ENCODE measurements at places on chromosomes 1 and 21. TPM values are rescaled to one million over a fixed set of nuclear protein-coding genes. Genes with fewer than 3 reads are reported as not detected.

Gene GUCA2A
- total RNA-seq = not detected

Gene SMPDL3B
- total RNA-seq = not detected

- no peak overlapping the region for H3K4me3 ChIP-seq
- H3K4me1 ChIP-seq = peaks cover 11% of the 10 kb centered on the region
- no peaks in the 10 kb centered on the region for H3K27me3 ChIP-seq
- no peak for DNase-seq
Observed at GRCh38 chr1:205142102-205142469, 20.3 kb upstream of the RBBP5 start.

- peaks cover 46% of the 10 kb centered on the region for H3K36me3 ChIP-seq
- DNase-seq = no peak
- no peaks in the 10 kb centered on the region for H3K27me3 ChIP-seq
Observed at GRCh38 chr1:21246905-21247642, 43.2 kb downstream of the ECE1 start.

- H3K27me3 ChIP-seq = no peaks in the 10 kb centered on the region
- no peak overlapping the region for H3K27ac ChIP-seq
- DNase-seq = peak; percentile 45
- H3K4me3 ChIP-seq = no peak overlapping the region
- H3K36me3 ChIP-seq = no peaks in the 10 kb centered on the region
- H3K4me1 ChIP-seq = peaks cover 6% of the 10 kb centered on the region
Observed at GRCh38 chr1:8031176-8031785, 5.2 kb upstream of the ERRFI1 start.

GRCh38 chr1:44786138-44786840 is 1.7 kb downstream of the BEST4 start:
- peak; percentile 80 for DNase-seq
- H3K4me3 ChIP-seq = peak overlapping the region; percentile 68
- peaks cover 3% of the 10 kb centered on the region for H3K36me3 ChIP-seq
- H3K27me3 ChIP-seq = no peaks in the 10 kb centered on the region
- H3K27ac ChIP-seq = peak overlapping the region; percentile 53

Gene CNR2
- total RNA-seq = not detected

- peaks cover 27% of the 10 kb centered on the region for H3K4me1 ChIP-seq
- DNase-seq = no peak
- H3K27ac ChIP-seq = no peak overlapping the region
Observed at GRCh38 chr1:200907611-200908097, 13.0 kb downstream of the INAVA start.

DNA sequence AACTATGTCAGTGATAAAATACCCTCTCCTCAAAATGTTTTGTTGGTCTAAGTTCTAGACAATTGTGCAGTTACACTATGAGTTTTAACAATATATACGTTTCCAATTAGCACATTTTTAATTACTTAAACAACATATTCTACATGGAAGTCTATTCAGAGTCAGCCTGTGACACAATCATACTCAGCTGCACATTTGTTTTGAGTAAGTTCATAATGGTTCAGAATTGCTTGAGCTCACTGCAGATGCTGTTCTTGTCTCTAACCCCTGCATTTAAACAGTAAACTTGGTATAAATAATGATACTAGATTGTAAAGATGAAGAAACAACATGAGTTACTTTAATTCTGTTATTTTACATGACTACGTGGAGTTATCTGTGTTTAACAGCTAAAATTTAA is 30.6 kb downstream of the CDKN2C start:
- no peaks in the 10 kb centered on the region for H3K36me3 ChIP-seq
- H3K4me3 ChIP-seq = no peak overlapping the region
- DNase-seq = no peak
- H3K4me1 ChIP-seq = no peaks in the 10 kb centered on the region

Gene S100A9
- total RNA-seq = 7.7 TPM

DNA sequence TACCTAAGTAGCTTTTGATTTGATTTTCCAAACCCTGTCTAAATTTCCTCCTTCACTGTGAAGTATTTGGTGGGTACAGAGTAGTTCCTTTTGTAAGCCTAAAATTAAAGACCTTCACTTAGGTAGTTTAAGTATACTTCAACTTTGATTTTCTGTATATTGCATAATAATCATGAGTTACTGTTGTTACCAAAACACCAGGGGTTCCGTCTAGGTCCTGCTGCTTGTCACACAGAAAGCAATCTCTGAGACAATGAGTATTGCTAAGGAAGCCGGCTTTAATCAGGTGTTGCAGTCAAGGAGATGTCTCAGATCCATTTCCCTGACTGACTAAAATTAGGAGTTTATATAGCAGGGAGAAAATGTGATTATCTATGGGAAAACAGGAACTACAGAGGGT is 15.3 kb downstream of the RPS6KC1 start:
- H3K4me1 ChIP-seq = no peaks in the 10 kb centered on the region
- H3K36me3 ChIP-seq = no peaks in the 10 kb centered on the region
- no peak for DNase-seq
- no peak overlapping the region for H3K4me3 ChIP-seq
- H3K27me3 ChIP-seq = no peaks in the 10 kb centered on the region
- no peak overlapping the region for H3K27ac ChIP-seq

Gene MLLT11
- 4.5 TPM for total RNA-seq

DNA sequence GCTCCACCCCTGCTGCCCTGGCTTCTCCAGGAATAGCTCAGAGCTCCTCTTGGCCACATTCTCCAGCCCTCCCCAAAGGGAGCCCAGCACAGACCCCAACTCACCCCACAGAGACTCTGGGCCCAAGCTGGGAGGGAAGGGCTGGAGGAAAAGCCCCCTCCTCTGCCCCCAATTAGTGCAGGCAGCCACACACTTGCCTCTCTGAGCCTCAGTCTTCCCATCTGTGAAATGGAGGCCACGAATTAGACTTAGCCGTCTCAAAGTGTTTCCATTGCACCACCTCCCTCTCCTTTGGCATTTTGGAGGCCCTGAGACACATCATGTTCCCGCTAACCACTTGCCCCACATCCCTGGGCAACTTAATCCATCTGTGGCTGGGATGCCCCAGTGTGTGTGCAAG is 108.0 kb downstream of the PAX7 start:
- H3K36me3 ChIP-seq = no peaks in the 10 kb centered on the region
- no peaks in the 10 kb centered on the region for H3K4me1 ChIP-seq
- H3K27ac ChIP-seq = no peak overlapping the region
- H3K4me3 ChIP-seq = no peak overlapping the region

GRCh38 chr1:221039616-221040015 is 160.4 kb downstream of the HLX start:
- H3K36me3 ChIP-seq = no peaks in the 10 kb centered on the region
- H3K4me1 ChIP-seq = no peaks in the 10 kb centered on the region
